Right ventricle myocardium inferior (tissue), 1 donor: ENCODE measurements at places on chromosomes 3 and 15.

GRCh38 chr3:136740351-136740958 is 11.7 kb downstream of the STAG1 start:
- no peak for DNase-seq

DNA sequence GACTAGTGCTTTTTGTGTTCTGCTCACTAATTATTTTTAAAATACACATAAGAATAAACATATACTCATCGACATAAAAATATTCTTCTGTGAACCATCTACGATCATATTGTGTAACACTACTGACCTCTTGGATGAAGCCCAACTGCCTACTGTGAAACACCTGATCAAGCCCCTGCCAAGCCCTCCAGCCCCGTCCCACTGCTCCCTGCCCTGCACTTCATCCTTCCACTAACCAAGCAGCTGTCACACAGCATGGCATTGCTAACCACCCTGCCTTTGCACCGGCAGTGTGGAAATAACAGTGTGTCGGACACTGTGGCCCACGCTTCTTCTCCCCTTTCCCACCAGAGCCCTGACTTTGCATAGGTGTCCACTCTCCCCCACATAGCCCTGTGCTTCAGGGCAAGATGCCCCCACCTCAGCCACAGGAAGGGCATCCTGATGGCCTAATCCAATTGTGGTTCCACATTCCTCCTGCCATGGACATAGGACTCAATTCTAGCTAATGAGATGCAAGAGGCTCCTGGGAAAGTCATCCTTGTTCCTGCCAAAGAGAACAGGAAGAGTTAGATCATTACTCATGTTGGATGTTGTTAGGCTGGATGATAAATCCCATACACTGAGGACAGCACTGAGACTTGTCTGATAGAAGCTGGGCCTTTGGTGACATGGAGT is 35.0 kb upstream of the ARID3B start:
- DNase-seq = no peak

GRCh38 chr3:105811518-105812193 is 57.2 kb downstream of the CBLB start:
- no peak for DNase-seq

DNA sequence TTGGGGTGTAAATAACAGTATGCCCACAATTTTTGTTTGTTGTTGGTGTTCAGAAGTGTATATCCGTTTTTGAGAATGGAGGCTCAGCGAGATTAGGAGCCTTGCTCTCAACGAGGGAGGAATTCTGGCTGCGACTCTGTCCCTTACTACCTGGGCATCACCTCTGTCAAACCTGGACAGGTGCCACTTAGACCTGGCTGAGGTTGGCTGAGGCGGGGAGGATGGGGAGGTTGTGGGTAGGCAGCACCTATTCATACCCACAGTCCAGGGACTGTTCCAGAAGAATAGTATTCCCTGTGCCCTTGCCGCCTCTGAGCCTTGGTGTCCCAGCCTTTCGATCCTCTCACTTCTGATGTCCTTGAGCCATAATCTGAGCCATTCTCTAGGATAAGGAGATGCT is 99.9 kb downstream of the LINGO1 start:
- DNase-seq = no peak

- no peak for DNase-seq
Measured at GRCh38 chr15:57730876-57731275, 24.4 kb downstream of the POLR2M start.
